ENCODE measurements at places on chromosomes 6 and 20.
A peak's percentile ranks its signal among the peaks of the same experiment; 100 is the strongest.

GRCh38 chr6:112221981-112222852 lies 32.1 kb downstream of the LAMA4 start:
- peak; percentile 86 for DNase-seq

GRCh38 chr6:32427218-32427617 lies 12.5 kb upstream of the HLA-DRA start:
- no peak for DNase-seq

DNA sequence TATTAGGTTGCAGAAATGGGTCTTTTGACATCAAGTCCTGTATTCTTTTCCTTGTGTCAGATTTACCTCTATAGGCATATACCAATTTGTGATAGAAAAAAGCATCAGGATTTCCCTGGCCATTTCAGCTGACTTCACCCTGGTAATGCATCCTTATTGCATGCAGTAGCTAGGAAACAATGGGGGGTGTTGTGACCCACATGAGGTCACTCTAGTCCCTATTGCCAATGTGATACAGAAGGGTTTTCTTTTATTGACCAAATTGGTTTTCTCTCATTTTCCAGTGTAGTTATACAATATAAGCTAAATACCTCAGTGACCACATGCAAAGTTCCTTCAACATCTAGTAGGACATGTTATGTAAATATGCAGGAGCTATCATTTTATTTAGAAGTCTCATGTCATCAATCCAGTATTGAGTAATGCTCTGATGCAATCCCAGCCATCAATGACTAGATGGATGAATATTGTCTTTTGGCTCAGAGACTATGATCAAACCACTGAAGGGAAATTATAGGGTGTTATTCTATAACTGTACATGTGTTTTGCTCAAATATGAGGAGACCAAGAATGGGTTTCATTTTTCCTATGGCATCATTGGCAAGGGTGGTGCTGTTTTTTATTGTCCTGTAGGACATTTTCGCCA lies 177.7 kb downstream of the KLHL32 start:
- DNase-seq, result no peak

DNA sequence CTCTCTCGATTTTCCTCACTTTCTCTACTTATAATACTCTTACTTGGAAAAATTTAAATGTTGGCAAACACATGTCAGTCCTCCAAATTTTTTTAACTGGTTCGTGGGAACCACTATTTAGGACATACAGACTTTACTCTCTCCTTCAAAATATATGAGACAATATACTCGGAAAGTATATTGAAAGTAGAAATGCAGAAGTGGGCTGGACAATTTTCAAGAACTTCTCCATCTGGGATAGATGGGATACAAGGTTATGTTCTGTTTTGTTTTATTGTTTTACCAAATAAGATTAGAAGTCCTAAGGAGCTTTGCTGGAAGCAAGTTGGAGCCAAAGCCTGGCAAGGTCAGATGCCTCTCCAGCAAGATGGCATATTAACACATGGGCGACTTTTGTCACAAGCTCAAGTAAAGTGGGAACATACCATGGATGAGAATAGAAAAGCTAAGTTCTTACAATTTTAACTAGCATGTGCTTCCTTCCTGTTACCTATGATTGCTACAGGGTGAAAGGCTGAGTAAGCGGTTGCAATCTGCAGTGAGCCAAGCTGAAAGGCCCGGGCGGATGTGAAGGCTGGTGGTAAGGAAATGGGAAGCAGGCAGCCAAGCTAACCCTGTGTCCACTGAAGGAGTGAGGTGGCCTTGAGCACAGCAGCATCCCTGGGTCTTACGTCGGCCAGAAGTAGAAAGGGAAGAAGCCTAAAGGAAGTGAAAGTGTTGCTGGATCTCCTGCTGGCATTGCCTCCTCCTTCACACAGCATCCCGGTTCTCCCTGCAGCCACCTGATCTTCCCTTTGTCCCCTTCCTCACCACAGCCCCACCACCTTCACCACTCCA lies 7.1 kb downstream of the MAP3K5 start:
- no peak for DNase-seq

DNA sequence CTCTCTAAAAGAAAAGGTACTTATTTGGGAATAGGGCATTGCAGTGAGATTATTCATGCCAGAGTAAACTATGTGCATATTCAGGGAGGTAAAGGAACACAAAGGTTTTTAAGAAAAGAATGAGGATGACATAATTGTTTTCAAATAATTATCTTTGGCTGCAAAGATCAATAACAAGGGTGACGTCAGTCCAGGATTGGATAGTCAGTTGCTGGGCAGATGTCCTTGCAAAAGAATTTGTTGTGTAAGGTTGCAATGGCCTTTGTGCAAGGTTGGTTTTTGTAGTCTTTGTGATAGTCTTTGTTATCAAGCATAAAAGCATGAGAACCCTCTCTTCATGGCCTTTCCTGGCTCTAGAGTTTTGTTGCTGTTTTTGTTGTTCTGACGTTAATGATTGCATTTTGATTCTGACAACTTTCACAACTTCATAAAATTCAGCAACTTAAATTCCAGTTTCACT lies 17.7 kb downstream of the LOC128125822 start:
- no peak for DNase-seq

- no peak for DNase-seq
Measured at GRCh38 chr20:44092551-44093248, 94.3 kb downstream of the JPH2 start.

GRCh38 chr6:47034421-47034820 lies 7.7 kb downstream of the ADGRF1 start:
- DNase-seq, result no peak

GRCh38 chr6:136677822-136678221 lies 114.5 kb downstream of the MAP3K5 start:
- DNase-seq, result no peak

- no peak for DNase-seq
Measured at GRCh38 chr6:158452191-158452590, 107.7 kb upstream of the TMEM181 start.

- DNase-seq, result no peak
Measured at GRCh38 chr6:146767632-146768031, 168.9 kb downstream of the ADGB start.

GRCh38 chr6:105493736-105494135 lies 90.9 kb upstream of the PREP start:
- DNase-seq, result no peak

DNA sequence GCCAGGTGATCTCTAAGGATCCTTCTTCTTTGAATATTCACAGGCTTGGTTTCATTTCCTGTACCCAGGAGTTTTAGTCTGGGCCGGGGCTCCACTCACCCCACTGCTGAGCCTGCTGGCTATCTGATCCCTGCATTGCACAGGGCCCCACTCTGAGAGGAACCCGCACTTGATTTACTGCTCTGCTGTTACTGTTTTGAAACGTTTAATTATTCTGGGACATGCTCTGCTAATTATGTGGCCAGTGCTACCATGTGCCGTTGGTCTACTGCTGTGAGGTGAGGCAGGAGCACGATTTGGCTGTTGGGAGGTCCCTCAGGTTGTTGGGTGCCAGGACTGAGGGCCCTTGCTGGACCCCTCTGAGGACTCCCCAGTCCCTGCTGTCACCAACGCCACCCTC lies 108.7 kb upstream of the SIRPA start:
- no peak for DNase-seq

DNA sequence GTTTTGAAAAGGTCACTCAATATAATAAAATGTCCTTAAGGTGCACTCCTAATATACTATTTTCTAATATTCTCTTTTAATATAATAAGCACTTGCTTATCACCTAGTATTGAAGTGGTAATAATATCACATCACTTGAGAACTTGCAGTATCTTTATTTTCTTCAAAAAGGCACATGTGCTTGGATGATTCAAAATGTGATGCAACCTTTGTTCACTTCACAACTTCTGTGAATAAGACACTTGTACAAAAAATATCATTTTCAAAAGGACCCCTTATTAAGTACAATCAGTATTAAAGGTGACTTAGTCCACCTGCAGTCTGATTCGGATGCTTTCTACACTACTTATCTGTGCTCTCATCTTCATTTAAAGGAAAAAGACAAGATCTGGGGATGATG lies 3.4 kb downstream of the PRELID3B start:
- no peak for DNase-seq

DNA sequence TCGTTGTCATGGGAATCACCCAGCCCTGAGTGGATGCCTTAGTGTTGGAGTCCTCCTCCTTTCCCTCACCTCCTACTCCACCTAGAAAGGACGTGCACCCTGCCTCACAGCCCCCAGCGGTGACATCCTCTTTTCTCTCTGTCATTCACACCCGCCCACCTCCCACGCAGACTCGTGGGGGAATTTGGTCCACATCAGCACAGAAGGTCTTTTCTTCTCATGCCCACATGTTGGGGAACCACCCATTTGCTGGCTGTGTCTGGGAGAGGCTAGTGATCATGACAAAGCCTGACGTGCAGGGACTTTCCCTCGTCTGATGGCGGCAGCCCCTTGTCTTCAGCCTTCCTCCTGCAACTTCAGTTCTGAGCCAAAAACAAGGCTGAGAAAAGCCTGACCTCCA lies 96.0 kb upstream of the CNKSR3 start:
- no peak for DNase-seq

DNA sequence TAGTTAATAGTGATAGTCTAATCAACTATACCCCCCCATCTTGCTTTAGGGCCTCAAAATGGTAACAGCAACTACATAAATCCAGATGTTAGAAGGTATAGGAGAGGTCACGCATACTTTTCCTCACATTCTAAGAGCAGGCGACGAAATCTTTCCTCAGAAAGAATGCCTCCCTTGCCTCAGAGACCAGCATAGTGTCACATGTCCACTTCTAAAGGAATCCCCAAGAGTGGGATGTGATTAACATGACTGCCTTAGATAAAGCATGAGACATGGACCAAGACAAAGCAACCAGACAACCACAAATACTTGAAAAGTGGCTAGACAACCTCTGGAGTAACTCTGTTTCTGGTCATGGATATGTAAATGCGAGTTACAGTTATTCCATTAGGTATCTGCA lies 710.7 kb downstream of the EYS start:
- DNase-seq, result no peak

- no peak for DNase-seq
Measured at GRCh38 chr6:114556846-114557488, 214.1 kb upstream of the HS3ST5 start.

- peak; percentile 87 for DNase-seq
Measured at GRCh38 chr6:111604259-111605099, 1.2 kb downstream of the TRAF3IP2 start.

- no peak for DNase-seq
Measured at GRCh38 chr6:168107191-168107983, 28.4 kb upstream of the FRMD1 start.

- DNase-seq, result no peak
Measured at GRCh38 chr6:1849691-1850090, 240.0 kb downstream of the FOXC1 start.

Data from fibroblast of skin of left biceps (primary cell).